ENCODE measurements at places on chromosomes 13 and 19. TPM values are rescaled to one million over a fixed set of nuclear protein-coding genes. Genes with fewer than 3 reads are reported as not detected.
A peak's percentile ranks its signal among the peaks of the same experiment; 100 is the strongest.

- H3K36me3 ChIP-seq, result no peaks in the 10 kb centered on the region
- peak overlapping the region; percentile 98 for H3K27ac ChIP-seq
- H3K27me3 ChIP-seq, result no peaks in the 10 kb centered on the region
- no peak overlapping the region for H3K4me3 ChIP-seq
- DNase-seq, result no peak
Observed at GRCh38 chr13:27024776-27025492, 146.7 kb downstream of the USP12 start.

DNA sequence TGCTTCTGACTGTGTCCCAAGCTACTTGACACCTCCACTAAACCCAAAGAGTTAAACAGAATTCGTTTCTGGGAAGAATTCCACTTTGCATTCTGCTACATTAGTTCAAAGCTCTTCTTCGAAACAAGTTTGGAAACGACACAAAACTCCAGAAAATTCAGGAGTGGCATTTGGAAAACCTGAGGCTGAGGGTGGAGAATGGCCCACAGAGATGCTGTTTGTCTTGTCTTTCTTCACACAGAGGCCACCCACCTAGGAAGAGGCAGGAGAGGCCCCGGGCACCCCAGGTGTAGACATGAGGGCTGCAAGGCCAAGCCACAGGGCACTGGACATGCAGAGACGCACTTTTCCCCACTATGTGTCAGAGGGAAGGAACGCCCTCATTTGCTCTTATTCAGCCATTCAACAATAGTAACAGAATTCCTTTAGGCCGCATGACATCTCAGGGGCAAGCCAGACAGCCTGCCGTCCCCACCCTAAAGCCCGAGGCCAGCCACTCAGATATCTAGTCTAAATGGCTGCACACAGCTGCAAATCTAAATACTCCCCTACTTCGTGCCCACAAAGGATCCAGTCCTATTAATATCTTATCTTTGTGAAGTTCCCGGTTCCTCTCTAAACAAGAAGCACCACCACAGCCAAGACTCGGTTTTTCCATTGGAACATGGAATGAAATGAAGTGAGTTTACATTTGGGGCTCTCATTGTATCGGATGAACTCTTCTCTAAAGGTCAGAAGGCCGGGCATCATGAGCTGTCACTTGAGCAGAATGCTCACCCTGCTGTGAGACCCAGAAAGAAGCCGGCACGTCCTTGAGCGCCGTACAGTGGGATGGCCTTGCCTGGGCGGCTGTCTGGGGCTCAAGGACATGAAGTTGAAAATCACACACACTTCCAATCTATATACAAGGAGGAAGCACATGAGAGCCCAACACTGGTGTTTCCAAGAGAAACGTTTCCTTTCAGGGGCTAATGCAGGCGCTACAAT is 19.8 kb downstream of the COL4A1 start:
- no peak overlapping the region for H3K27ac ChIP-seq

DNA sequence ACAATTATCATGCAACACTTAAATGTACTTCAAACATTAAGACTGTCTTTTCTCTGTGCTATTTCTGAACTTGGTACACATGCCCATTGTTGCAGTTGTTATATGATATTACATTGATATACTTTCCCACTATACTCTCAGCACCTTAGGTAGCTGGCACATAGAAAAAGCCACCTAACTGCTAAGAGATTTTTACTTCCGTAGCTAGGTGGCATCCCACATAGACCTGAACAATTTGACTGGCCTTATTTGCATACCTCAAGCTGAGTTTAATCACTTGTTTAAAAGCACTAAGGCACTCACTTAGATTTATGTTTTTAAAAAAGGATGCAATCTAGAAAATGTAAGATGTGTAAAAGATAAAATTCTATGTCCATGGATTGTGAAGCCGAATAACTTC is 194.2 kb downstream of the POU4F1 start:
- no peaks in the 10 kb centered on the region for H3K4me1 ChIP-seq
- H3K36me3 ChIP-seq, result no peaks in the 10 kb centered on the region
- no peak overlapping the region for H3K27ac ChIP-seq
- no peak for DNase-seq
- no peak overlapping the region for H3K4me3 ChIP-seq

DNA sequence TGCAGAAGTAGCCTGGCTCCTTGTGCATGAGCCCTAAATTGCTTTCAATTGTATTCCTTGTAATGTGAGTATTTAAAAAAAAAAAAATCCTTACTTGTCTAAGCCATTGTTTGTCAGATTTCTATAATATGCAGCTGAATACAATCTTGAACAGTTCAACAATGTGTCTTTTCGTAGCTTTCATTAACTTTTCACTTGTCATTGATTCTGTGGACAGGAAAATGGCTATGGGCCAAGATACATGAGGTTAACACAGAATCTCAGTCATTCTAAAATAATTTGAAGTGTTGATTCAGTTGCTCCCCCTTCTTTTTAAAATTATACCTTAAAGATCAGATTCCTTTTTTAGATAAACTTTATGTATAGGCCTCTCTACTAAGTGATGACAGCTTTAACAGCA is 395.8 kb upstream of the KLF12 start:
- H3K4me1 ChIP-seq, result no peaks in the 10 kb centered on the region
- H3K27ac ChIP-seq, result no peak overlapping the region
- no peaks in the 10 kb centered on the region for H3K27me3 ChIP-seq
- no peak overlapping the region for H3K4me3 ChIP-seq
- DNase-seq, result no peak
- no peaks in the 10 kb centered on the region for H3K36me3 ChIP-seq

The CYP2A7 gene
- total RNA-seq, result not detected

The TNFSF13B gene
- total RNA-seq, result 1.4 TPM

All from Panc1 (cell line).